Upper lobe of left lung (tissue), 6 donors: ENCODE measurements at places on chromosomes 11 and 22.

DNA sequence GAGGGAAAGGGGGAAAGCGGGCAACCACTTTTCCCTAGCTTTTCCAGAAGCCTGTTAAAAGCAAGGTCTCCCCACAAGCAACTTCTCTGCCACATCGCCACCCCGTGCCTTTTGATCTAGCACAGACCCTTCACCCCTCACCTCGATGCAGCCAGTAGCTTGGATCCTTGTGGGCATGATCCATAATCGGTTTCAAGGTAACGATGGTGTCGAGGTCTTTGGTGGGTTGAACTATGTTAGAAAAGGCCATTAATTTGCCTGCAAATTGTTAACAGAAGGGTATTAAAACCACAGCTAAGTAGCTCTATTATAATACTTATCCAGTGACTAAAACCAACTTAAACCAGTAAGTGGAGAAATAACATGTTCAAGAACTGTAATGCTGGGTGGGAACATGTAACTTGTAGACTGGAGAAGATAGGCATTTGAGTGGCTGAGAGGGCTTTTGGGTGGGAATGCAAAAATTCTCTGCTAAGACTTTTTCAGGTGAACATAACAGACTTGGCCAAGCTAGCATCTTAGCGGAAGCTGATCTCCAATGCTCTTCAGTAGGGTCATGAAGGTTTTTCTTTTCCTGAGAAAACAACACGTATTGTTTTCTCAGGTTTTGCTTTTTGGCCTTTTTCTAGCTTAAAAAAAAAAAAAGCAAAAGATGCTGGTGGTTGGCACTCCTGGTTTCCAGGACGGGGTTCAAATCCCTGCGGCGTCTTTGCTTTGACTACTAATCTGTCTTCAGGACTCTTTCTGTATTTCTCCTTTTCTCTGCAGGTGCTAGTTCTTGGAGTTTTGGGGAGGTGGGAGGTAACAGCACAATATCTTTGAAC lies 6.8 kb downstream of the MALAT1 start:
- H3K4me3 ChIP-seq = peak overlapping the region; percentile 67
- peaks cover 18% of the 10 kb centered on the region for H3K4me1 ChIP-seq
- peaks cover 37% of the 10 kb centered on the region for H3K36me3 ChIP-seq
- no peak for DNase-seq
- no peaks in the 10 kb centered on the region for H3K27me3 ChIP-seq
- peak overlapping the region; percentile 98 for H3K27ac ChIP-seq

DNA sequence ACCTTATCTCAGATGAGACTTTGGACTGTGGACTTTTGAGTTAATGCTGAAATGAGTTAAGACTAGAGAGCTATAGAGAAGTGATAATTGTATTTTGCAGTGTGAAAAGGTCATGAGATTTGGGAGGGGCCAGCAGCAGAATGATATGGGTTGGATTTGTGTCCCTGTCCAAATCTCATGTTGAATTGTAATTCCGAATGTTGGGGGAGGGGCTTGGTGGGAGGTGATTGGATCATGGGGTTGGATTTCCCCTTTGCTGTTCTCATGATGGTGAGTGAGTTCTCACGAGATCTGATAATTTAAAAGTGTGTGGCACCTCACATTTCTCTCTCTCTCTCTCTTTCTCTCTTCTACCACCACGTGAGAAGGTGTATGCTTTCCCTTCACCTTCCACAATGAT lies 777.8 kb upstream of the LUZP2 start:
- DNase-seq = no peak
- H3K4me3 ChIP-seq = no peak overlapping the region
- H3K36me3 ChIP-seq = no peaks in the 10 kb centered on the region
- no peaks in the 10 kb centered on the region for H3K4me1 ChIP-seq
- H3K27ac ChIP-seq = no peak overlapping the region

GRCh38 chr11:128691802-128692752 lies 1.8 kb upstream of the FLI1 start:
- DNase-seq = no peak
- H3K36me3 ChIP-seq = no peaks in the 10 kb centered on the region
- H3K4me1 ChIP-seq = peaks cover 67% of the 10 kb centered on the region
- H3K4me3 ChIP-seq = peak overlapping the region; percentile 71

- H3K27me3 ChIP-seq = no peaks in the 10 kb centered on the region
- no peaks in the 10 kb centered on the region for H3K36me3 ChIP-seq
- no peak for DNase-seq
- no peaks in the 10 kb centered on the region for H3K4me1 ChIP-seq
- no peak overlapping the region for H3K4me3 ChIP-seq
- H3K27ac ChIP-seq = no peak overlapping the region
Observed at GRCh38 chr11:92623055-92623454, 346.4 kb upstream of the MTNR1B start.

GRCh38 chr11:62876712-62877111 lies 4.0 kb upstream of the SLC3A2 start:
- H3K27ac ChIP-seq = no peak overlapping the region
- H3K27me3 ChIP-seq = no peaks in the 10 kb centered on the region
- peaks cover 17% of the 10 kb centered on the region for H3K4me1 ChIP-seq
- DNase-seq = no peak

DNA sequence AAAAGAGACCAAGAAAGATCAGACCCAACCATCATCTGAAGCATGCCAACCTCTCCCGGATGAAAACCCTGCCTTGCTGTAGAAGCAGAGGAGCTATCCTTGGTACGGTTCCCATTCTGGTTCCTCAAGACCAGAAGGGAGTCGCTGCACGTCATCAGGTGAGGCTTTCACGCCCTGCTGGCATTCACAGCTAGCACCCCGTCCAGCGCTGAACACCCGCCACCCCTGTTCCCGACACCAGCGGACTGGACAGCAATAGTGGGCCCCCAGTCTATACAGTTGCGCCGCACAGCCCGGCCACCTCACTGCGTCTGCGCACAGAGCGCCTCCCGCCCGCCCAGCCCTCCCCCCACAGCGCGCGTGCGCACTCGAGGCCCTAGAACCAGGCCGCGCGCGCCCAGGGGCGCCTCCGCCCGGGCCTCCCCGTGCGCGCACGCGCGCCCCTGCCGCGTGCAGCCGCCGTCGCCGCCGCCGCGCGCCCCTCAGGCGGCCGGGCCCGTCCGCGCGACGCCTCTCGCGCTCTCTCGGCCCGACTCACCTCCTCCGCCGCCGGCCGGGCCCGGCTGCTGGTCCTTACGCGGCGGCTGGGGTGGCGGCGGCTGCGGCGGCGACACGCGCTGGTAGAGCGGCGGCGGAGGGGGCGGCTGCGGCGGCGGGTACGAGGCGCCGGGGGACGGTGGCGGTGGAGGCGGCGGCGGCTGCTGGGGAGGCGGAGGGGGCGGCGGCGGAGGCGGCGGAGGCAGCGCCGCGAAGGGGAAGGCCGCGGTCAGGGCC lies 706 bp downstream of the SF1 start:
- H3K4me1 ChIP-seq = peaks cover 43% of the 10 kb centered on the region
- DNase-seq = peak; percentile 86
- H3K27ac ChIP-seq = peak overlapping the region; percentile 100
- peak overlapping the region; percentile 94 for H3K4me3 ChIP-seq
- peaks cover 38% of the 10 kb centered on the region for H3K36me3 ChIP-seq

GRCh38 chr11:35106595-35106994 lies 32.4 kb upstream of the CD44 start:
- no peak overlapping the region for H3K27ac ChIP-seq
- no peak overlapping the region for H3K4me3 ChIP-seq
- no peaks in the 10 kb centered on the region for H3K27me3 ChIP-seq

- peaks cover 6% of the 10 kb centered on the region for H3K27me3 ChIP-seq
- H3K4me1 ChIP-seq = peaks cover 5% of the 10 kb centered on the region
- H3K27ac ChIP-seq = no peak overlapping the region
Observed at GRCh38 chr11:3220101-3220500, 1.5 kb upstream of the MRGPRG start.

DNA sequence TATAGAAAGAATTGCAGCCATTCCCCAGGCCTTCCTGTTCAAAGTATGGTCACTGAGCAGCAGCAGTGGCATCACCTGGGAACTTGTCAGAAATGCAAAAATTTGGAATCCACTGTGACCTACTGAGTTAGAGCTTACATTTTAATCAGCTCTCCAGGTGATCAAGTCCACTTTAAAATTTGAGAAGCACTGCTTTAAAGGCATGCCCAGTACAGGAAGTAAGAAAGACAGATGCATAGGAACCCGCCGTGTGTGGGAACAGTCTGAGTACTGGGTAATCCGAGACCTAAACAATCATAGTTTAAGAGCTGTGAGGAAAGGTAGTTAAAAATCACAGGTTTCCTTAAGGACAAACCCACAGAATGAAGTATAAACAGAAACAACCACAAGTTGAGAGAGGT lies 462.4 kb downstream of the RAB38 start:
- no peak overlapping the region for H3K4me3 ChIP-seq
- H3K36me3 ChIP-seq = no peaks in the 10 kb centered on the region
- no peak overlapping the region for H3K27ac ChIP-seq
- DNase-seq = no peak
- no peaks in the 10 kb centered on the region for H3K27me3 ChIP-seq
- no peaks in the 10 kb centered on the region for H3K4me1 ChIP-seq

DNA sequence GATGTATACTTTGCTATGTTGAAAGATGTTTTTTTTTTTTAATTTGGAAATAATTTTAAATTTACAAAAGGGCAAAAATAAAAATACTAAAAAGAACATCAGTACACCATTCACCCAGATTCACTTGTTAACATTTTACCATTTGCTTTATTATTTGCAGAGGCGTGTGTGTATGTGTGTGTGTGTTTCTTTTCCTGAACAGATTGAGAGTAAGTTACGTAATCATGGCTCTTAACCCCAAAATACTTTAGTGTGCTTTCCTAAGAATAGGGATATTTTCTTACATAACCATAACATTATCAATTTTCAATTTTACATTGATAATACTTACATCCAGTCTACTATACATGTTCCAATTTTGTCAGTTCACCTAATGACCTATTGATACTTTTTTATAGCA lies 91.5 kb upstream of the HORMAD2 start:
- H3K27me3 ChIP-seq = no peaks in the 10 kb centered on the region
- H3K4me1 ChIP-seq = peaks cover 5% of the 10 kb centered on the region
- H3K36me3 ChIP-seq = peaks cover 2% of the 10 kb centered on the region
- H3K4me3 ChIP-seq = no peak overlapping the region
- no peak for DNase-seq
- no peak overlapping the region for H3K27ac ChIP-seq

- no peaks in the 10 kb centered on the region for H3K27me3 ChIP-seq
- H3K27ac ChIP-seq = no peak overlapping the region
- peaks cover 4% of the 10 kb centered on the region for H3K36me3 ChIP-seq
- no peak overlapping the region for H3K4me3 ChIP-seq
- no peaks in the 10 kb centered on the region for H3K4me1 ChIP-seq
Observed at GRCh38 chr22:18130018-18130417, 19.4 kb downstream of the TUBA8 start.

DNA sequence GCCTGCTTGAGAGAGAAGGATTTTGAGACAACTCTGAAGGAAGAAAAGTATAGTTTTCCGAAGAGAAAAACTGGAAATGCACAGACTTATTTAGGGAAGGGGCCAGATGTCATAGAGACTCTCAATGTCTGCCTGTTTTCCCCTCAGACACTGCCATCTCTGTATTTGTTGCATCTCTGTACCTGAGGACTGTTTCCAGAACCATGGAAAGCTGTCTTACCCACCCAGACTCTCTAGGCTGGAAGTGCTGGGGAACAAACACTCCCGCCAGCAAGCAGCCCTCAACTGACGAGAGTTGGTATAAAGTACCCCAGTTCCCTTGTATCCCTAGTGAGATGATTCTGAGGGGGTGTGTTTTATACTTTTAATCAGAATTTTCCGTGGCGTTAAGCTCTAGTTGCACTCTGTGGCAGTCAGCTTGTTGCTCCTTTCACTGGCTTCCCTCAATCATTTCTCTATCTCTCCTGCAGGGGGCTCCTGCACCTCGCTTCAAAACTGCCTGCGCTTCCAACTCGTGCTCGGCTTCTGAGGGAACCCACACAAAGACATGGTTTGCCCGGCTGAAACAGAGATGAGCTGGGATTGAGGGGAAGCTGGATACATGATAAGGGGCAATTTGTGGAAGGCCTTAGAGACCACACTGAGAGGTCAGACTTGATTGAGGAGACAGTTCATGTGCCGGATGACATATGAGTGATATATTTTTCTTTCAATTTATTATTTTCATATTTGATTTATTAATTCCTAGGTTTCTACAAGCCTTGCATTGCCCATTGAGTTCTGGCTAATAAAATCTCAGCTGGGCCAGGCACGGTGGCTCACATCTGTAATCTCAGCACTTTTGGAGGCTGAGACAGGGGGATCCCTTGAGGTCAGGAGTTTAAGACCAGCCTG lies 36.9 kb upstream of the CLPB start:
- H3K36me3 ChIP-seq = no peaks in the 10 kb centered on the region
- peaks cover 5% of the 10 kb centered on the region for H3K4me1 ChIP-seq
- H3K27ac ChIP-seq = no peak overlapping the region
- DNase-seq = peak; percentile 73

DNA sequence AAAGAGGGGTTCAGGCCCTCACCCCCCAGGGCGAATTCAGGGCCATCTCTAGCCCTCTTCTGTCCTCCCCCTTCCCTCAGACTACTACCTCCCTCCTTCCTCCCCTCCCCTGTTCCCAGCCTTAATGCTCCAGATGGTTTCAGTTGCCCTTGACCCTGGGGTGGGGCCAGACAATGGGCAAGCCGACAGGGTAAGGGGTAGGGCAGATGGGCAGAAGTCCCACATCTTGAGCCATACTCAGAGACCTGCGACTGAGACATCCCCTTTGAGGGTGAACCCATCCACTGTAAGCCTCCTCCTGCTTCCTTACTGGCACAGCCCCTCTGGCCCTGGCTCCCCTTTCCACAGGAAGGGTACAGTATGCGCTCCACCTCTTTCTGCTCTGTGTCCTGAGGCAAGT lies 1.9 kb downstream of the RHBDD3 start:
- H3K36me3 ChIP-seq = peaks cover 22% of the 10 kb centered on the region
- peaks cover 32% of the 10 kb centered on the region for H3K4me1 ChIP-seq
- H3K4me3 ChIP-seq = no peak overlapping the region
- no peaks in the 10 kb centered on the region for H3K27me3 ChIP-seq
- no peak for DNase-seq
- H3K27ac ChIP-seq = peak overlapping the region; percentile 43

GRCh38 chr22:24427500-24428164 lies at the start of gene ADORA2A:
TSS of gene ADORA2A (plus strand) at chr22:24427599. CDS start at chr22:24433405, 5,806 bp downstream.
- H3K27ac ChIP-seq = peak within 1 kb of the TSS; percentile 59
- H3K27me3 ChIP-seq = no peaks in the 10 kb centered on the region
- no peak within 1 kb of the TSS for H3K4me3 ChIP-seq
- peaks cover 33% of the 10 kb centered on the region for H3K4me1 ChIP-seq
- H3K36me3 ChIP-seq = no peaks in the 10 kb centered on the region

DNA sequence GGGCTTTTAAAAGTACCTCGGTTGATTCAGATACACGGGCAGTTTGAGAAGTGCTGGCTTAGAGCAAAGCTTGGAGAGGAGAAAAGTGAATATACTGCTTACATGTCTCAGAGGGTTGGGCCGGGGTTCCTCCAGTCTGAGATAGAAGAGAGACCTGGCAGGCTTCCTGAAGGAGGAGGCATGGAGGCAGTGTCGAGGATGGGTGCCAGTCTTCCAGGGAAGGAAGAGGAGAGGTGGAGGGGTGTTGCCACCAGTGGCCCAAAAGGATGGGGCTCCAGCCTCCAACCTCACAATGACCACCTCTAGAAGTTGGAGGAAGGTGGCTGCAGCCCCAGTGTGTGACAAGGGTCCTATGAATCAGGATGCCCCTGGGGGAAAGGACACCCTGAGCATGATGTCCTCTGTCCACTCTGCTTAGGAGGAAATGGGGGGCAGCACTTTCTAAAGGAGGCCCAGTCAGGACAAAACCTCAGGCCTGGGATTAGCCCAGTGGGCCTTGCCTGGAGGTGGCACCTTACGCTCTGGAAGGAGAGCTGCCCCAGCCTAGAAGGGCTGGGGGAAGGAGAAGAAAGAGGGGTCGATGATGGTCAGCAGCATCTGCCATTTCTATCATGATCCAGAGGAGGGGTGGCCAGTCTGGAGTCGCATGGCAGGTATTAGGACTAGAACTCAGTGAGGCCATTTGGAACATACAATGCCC lies 65.2 kb downstream of the CD82 start:
- H3K27ac ChIP-seq = no peak overlapping the region
- H3K4me1 ChIP-seq = peaks cover 51% of the 10 kb centered on the region
- H3K27me3 ChIP-seq = no peaks in the 10 kb centered on the region
- no peak for DNase-seq
